ENCODE measurements at places on chromosomes 6 and 20. TPM values are rescaled to one million over a fixed set of nuclear protein-coding genes. Genes with fewer than 3 reads are reported as not detected.

BRPF3 gene
- total RNA-seq = 24.1 TPM

DNA sequence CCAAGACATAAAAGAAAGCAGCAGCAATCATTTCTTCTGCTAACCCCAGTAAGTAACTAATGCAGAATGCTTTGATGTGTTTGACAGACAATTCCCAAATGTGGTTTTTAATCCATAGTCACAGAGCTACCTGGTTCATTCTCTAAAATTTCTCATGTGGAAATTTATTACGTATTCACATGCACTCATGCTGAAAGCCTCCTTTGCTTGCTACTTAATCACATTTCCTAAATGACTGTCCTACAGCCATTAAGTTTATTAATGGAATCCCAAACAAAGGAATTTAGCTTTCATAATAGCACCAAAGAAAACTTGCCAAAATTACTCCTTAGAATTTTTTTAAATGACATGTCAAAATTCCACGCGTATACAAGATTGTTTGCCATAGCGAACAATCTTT is 68.6 kb upstream of the MCHR2 start:
- no peak for DNase-seq

SNRPB2 gene
- total RNA-seq = 88.7 TPM

- no peak for DNase-seq
Observed at GRCh38 chr20:57400231-57400701, 9.1 kb downstream of the RBM38 start.

PCK1 gene
- not detected for total RNA-seq

- DNase-seq = no peak
Observed at GRCh38 chr6:133245422-133245903, 4.3 kb downstream of the EYA4 start.

HLA-DQA2 gene
- 0.62 TPM for total RNA-seq

- no peak for DNase-seq
Observed at GRCh38 chr6:113690281-113691259, 166.6 kb upstream of the MARCKS start.

GRCh38 chr6:43746613-43747102 is 23.4 kb upstream of the VEGFA start:
- no peak for DNase-seq

HLA-DRA gene
- 58.8 TPM for total RNA-seq

- no peak for DNase-seq
Observed at GRCh38 chr6:81235512-81235911, 517.0 kb downstream of the TENT5A start.

WFDC5 gene
- not detected for total RNA-seq

- DNase-seq = no peak
Observed at GRCh38 chr20:37863289-37863688, 39.6 kb upstream of the VSTM2L start.

Data from activated CD4-positive, alpha-beta T cell treated with anti-CD3 and anti-CD28 coated beads, Interleukin-2, amount 10 ng/mL, durations not matched to agents 7 days and 5 days (primary cell).